ENCODE measurements at places on chromosomes 2 and 18.

DNA sequence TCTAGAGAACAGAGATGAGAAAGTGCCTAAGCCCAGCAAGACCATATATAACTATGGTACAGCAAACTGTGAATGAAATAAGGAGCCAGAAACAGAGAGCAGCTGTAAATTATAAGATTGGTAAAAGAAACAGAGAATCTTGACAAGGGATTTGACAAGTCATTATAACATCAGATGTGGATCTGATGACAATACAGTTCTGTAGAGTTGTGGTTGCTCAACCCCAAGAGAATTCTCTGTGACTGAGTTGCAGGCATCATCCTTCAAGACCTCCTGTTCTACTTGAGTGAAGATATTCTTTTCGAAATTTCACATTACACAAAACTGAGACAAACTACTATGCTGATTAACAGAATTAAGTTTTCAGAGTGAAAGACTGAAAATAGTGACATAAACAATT, 343.1 kb upstream of the SLC39A10 start:
- DNase-seq: no peak

GRCh38 chr18:50578030-50578429, 18.1 kb downstream of the MAPK4 start:
- no peak for DNase-seq

DNA sequence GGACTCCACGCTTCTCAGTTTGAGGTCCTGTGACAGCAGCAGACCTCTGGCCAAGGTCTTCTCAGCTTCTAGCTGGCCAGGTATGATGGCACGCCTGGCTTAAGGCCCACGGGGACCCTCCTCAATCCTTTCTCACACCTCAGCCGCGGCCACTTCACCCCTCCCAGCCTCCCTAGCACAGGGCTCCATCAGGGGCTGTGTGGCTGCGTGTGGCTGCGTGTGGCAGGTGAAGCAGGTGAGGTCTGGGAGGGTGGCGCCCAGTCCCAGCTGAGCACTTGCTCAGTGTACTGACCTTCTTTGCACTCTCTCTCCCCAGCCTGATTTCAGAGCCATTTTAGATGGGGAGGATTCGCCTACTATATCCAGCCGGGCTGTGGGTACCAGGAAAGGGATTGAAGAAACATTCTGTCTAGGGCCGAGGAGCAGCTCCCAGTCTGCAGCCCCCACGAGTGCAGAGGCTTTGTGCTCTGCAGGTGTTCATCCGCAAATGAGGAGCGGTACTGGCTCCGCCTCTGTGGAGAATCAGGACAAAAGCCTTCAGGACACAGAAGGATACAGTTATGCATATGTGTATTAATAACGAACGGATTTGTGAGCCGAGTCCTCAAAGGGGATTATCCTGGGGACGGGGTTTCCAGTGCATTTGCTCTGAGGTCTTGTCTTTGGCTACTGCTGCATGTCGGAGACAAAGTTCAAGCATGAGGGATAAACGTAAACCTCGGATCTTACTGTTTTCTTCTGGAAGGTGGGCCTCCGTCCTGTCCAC, 236.9 kb upstream of the RAB6C start:
- no peak for DNase-seq

- DNase-seq: no peak
Observed at GRCh38 chr2:231012463-231012862, 16.5 kb downstream of the SPATA3 start.

DNA sequence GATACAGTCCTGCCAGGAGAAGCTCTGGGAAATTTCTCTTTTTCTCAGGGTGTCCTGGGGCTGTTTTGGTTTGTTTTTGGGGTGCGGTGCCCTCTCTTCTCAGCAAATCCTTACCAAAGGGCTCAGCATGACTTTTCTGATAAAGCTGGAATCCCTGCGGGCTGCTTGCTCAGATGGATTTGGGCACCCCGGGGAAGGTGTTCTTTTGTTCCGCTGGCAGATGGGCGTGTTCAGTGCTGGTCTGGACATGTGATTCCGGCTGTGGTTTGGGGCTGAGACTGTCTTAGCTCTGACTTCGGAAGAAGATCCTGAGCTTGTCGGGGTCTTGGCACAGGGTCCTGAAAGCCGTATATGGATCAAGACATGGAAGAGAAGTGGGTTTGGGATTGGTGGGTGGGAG, 134.2 kb upstream of the SPRED2 start:
- DNase-seq: no peak

GRCh38 chr18:32470460-32470713, 295 bp downstream of the GAREM1 start:
- no peak for DNase-seq

GRCh38 chr18:50661013-50661412, 101.1 kb downstream of the MAPK4 start:
- DNase-seq: no peak

- no peak for DNase-seq
Observed at GRCh38 chr18:36066001-36066400, 1.4 kb downstream of the RPRD1A start.

DNA sequence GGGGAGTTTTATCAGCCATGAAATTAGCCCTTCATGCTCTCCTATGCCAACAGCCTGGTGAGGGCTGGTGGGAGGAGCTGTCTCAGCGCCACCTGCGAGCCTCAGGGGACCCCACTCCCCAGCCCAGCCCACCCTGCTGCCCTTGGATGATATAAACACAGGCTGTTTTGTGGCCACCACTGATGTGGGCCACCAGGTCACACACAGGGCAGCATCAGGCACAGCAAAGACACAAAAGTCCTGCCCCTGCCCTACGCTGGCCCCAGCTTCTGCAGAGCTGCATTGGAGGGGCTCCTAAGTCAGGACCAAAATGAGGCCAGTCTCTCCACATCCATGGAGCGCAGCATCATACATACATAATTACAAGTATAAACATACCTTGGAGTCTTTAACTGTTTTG, 110.6 kb upstream of the TEX51 start:
- no peak for DNase-seq

DNA sequence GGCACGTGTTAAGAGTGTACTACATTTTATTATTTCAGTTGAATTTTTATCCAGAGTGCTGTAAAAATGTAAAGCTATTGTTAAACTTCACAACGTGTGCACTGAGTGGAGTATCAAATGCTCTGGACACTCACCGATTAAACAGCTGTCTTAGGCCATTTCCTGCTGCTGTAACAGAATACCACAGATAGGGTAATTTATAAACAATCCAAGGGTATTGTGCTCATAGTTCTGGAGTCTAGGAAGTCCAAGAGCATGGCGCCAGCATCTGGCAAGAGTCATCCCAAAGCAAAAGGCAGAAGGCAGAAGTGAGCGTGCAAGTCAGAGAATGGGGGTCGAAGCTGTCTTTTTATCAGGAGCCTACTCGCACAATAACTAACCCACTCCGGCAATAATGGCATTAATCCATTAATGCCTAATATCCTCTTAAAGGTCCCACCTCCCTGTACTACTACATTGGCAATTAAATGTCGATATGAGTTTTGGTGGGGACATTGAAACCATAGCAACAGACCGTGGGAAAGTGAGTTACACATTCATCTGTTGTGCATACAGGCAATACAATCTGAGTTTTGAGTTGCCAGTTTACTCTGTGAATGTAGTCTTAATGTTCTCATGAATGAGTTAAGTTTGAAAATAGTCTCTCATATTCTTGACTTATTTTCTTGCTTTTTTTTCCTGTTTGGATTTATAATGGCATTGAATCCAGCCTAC, 64.8 kb downstream of the ARMC9 start:
- DNase-seq: no peak

- no peak for DNase-seq
Observed at GRCh38 chr2:62116983-62117382, 78.9 kb upstream of the B3GNT2 start.

DNA sequence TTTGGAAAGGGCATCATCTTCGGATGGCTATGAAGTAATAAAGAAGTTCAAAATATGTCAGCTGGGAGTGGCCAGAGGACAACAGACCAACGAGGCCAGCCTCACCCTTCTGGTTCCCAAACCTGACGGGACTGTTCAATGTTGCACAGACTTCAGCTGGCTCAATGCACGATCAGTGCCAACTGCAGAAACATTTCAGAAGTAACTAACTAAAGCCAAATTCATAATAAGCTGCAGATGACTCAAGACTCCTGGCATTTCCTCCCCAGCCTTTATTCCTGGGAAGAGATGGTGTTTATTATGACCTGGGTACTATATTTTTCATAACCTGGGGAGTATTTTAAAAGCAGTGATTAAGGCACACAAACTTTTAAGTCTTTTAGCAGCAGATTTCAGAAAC, 3.8 kb upstream of the ATP6V1C2 start:
- no peak for DNase-seq

GRCh38 chr2:4175343-4175742, 472.0 kb downstream of the DCDC2C start:
- DNase-seq: no peak

DNA sequence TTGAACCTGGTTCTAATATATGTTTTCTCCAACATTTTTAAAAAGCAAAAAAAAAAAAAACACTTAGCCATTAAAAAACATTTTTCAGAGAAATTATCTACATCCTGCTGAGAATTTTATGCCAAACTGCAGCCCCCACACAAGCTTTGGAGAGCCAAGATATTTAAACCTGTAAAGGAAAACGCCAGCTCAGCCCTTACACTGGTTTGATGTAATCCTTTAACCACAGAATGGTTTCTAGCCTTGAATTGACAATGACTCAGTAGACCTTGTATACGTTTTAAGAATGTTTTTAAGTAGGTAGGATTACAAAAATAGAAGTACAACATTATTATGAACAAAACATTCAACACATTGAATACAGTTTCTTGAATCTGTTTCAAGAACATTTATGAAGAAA, 113.6 kb downstream of the BABAM2 start:
- DNase-seq: peak; percentile 3

GRCh38 chr2:103327386-103327785, 565.6 kb downstream of the TMEM182 start:
- DNase-seq: no peak

- no peak for DNase-seq
Observed at GRCh38 chr18:48607056-48607984, 68.5 kb downstream of the CTIF start.

- no peak for DNase-seq
Observed at GRCh38 chr2:129793431-129793902, 186.0 kb upstream of the RAB6C start.

GRCh38 chr2:223989856-223990232, 32.6 kb downstream of the MRPL44 start:
- no peak for DNase-seq

GRCh38 chr2:220168891-220169546, 541.6 kb downstream of the SLC4A3 start:
- no peak for DNase-seq

- DNase-seq: no peak
Observed at GRCh38 chr2:96140941-96141623, 2.8 kb upstream of the ASTL start.

- no peak for DNase-seq
Observed at GRCh38 chr2:46863882-46864281, 51.7 kb downstream of the MCFD2 start.

Data from CD4-positive, alpha-beta T cell treated with Interleukin-17A for 4 hours (primary cell).